Panc1 (cell line): ENCODE measurements at places on chromosomes 16 and 17.

DNA sequence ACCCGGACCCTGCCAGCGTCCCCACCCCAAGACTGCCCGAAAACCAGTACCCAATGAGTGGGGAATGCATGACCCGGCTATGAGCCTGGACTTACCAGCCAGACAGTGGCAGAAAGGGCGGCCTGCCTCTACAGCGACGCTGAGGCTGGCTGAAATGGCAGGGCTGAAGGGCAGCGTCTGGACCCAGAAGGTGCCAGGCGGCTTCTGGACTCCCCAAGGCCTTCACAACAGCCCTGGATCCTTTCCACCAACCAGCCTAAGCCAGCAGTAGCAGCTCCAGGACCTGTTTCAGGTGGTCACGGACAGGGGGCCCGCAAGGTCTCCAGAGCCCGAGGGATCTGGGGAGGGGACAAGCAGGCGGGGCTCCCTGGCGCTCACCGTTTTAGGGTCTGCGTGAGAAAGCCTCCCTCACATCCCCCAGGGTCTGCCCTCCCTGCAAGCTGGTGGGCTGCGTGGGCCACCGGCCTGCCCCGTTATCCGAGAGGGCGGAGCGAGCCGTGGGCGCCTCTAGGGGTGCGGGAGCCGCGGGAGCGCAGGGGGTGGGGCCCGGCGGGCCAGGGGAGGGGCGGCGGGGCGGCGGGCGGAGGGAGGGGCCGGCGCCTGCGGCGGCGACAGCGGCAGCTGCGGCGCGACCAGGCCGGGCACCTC lies at the start of gene RIPOR1:
Gene RIPOR1, plus strand, starts transcription at position 608 of the 648 bp plus-strand sequence. CDS start 9,618 bp downstream, outside the sequence.
- DNase-seq = no peak

- DNase-seq = no peak
These were observed 77.0 kb downstream of the MRC2 start for GRCh38 chr17:62704381-62704971.

DNA sequence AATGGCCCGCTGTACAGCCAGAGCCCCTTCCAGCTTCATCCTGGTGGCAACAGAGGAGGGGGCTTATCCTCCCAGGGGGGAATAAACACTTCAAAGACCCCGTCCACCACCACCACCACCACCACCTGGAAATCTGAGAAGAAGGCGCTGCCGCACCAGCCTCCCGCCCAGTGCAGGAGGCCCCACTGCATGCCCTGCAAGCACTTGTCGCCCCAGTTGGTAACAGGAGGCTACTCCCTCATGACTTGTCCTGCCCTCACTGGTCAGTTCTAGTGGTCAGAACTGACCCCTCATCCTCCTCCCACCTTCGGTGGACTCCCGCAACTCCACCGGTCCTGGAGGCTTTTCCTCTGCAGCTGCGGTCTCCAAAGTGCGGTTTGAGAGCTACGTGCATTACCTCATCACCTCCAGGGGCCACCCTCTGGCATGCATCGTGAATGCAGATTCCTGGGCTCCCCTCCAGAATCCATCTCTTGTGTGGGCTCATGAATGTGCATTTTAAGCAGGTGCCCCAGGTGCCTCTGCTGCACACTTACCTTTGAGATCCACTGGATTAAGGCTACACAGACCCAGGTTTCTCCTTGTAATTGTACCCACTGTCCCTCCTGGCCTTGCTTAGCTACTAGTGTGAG lies 71.8 kb downstream of the SRCIN1 start:
- DNase-seq = no peak

DNA sequence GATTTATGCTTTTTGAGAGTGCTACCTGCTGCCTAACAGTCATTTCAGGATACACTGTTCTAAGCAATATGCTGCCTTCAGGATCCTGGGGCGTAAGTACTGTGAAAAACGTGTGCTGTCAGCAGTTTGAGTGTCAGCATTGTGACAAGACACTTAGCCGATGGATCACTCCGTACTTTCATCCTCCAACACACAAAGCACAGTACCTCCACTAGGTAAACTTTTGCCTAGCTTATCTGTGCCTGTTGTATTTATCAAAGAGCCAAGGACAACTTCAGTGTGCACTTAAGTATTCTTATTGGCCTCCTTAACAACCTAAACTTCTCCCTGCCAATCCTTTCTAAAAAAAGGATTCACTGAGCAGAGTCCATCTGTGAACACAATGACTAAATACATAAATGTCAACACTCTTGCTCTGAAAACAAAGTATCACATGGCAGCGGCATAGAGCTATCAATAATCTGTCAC lies 33.8 kb upstream of the PHLPP2 start:
- no peak for DNase-seq
